NCI-H774 (cell line): ENCODE measurements at places on chromosomes 16 and 17.

DNA sequence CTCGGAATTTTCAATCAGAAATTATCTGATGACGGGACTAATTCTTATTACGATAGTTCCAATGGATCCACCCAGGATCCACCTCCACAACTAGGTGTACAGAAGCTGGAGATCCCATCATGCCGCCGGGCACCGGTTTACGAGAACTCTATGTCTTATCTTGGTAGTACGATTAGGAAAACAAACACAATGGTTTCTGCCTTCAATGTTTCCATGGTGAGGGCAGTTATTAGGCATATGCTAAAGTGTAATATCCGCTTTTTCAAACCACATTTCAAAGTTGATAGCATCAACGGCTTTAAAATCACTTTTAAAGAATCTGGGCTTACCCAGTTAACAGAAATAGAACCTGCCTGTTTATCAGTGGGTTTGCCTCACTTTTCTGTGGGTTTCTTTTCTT is 705.7 kb downstream of the MAF start:
- DNase-seq: no peak

GRCh38 chr17:31834448-31834847 is 24.6 kb downstream of the COPRS start:
- no peak for DNase-seq

- no peak for DNase-seq
Measured at GRCh38 chr16:1991588-1991947, 1.8 kb downstream of the SYNGR3 start.

- no peak for DNase-seq
Measured at GRCh38 chr16:85613604-85614337, 649 bp downstream of the GSE1 start.

DNA sequence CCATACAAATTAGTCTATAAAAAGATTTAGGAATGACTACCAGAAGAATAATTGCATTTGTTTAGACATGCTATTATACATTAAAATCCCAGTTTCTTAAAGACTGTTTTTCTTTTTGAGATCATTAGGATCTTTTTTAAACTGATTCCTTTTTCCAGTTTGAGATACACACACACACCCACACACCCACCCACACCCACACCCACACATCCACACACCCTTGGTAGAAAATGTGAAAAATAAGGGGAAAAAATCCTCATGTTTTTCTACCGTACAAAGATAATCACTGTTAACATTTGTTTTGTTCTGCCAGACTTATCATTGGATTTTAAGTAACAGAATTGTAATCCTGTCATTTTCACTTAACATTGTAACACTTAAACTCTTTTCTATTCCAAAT is 27.1 kb upstream of the ABCC11 start:
- DNase-seq: no peak
